ENCODE measurements at places on chromosomes 16 and 17.
A peak's percentile ranks its signal among the peaks of the same experiment; 100 is the strongest.

GRCh38 chr16:81600275-81600674, 155.7 kb downstream of the CMIP start:
- DNase-seq, result peak; percentile 71

DNA sequence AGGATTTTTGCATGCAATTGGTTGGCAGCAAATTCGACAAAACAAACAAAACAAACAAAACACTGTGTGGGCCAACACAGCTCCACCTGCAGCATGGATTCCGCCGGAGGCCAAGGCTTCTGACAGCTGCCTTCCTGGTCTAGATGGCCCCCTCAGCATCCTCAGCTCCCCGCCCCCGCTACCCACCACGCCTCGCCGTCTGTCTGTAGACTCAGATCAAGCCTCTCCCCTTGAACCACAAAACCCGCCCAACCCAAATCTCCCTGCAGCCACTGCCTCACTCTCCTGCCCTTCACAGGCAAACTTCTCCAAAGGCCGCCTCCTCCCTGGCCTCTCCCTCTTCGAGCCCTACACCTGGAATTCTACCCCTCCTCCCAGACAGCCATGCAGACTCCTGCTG, 57.9 kb downstream of the RTN4RL1 start:
- no peak for DNase-seq

- DNase-seq, result no peak
Measured at GRCh38 chr16:85138825-85139627, 26.8 kb upstream of the CIBAR2 start.

DNA sequence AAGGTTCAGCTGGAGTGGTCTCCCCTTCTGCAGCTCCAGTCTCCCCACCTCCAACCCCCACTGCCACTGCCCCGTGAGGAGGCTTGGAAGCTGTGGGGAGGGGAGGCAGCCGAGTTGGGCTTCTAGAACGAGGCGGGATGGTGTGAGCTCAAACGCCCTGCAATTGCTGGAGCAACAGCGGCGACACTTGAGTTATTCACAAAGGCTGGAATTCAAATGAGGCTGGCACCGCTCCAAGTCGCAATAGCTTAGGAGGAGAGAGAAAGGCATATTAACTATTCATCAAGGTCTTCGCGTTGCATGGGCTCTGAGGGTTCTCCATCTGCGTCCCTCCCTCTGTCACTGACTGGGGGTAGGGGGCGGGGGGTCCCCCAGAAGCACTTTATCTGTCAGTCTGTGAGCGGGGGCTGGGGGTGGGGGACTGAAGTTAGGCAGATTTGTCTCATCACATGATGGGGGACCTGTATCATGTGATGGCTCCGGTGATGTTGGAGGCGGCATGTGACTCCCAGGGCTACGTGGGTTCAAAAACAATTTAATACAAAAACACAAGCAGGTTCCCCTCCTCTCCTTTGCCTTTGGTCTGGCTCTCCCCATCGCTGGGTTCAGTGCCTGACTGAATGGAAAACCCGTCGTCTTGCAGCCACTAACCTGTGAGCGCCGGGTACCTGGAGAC, 70.5 kb downstream of the RBBP6 start:
- peak; percentile 81 for DNase-seq

GRCh38 chr17:56110463-56111135, 42.7 kb upstream of the ANKFN1 start:
- DNase-seq, result no peak

- DNase-seq, result no peak
Measured at GRCh38 chr16:80233097-80233835, 307.5 kb upstream of the DYNLRB2 start.

GRCh38 chr17:28597606-28598383, 1.0 kb downstream of the SPAG5 start:
- DNase-seq, result no peak

DNA sequence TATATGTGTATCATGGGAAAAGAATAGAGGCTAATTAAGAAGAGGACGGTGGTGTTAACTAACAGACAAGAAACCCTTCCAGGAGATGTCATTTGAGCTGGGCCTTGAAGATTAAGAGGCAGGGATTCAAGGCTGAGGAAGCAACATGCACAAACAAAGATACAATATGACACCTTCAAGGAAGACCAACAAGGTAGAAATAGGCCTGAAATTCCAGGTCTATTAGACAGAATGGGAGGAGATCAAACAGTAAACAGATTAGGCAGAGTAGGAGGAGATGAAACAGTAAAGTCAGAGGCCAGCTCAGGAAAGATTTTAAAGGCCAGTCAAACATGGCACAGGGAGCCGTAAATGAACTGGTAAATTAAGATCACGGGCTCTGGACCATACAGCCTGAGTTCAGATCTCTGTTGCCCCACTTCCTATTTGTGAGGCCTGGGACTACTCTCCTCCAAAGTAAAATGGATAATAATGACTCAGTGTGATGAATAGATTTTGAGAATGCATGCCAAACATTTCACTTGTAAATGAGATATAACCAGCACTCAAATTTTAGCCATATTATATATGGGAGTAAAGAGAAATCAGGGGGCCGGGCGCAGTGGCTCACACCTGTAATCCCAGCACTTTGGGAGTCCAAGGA, 38.9 kb downstream of the USP31 start:
- peak; percentile 29 for DNase-seq

GRCh38 chr17:1390432-1391367, 9.3 kb downstream of the YWHAE start:
- DNase-seq, result peak; percentile 41

GRCh38 chr17:39757931-39758873, 20.5 kb downstream of the GRB7 start:
- DNase-seq, result peak; percentile 12

GRCh38 chr16:30710971-30711370, 12.0 kb downstream of the SRCAP start:
- DNase-seq, result peak; percentile 75

DNA sequence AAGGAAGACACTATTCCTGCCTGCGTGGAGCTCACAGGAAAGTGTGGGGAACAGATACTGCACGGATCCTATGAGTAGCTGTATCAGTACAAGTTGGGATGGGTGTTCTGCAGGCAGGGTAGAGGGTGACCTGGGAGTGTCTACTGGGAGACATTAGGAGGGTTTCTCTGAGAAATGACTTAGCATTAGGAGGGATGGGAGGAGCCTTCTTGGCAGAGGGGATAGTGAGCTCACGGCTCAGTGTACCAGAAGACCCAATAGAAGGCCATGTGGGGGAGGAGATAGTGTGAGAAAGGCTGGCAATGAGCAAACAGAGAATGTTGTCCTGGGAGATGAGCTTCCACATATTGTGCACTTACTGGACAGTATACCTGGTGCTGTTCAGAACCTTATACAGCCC, 109.1 kb downstream of the MSI2 start:
- DNase-seq, result peak; percentile 27

DNA sequence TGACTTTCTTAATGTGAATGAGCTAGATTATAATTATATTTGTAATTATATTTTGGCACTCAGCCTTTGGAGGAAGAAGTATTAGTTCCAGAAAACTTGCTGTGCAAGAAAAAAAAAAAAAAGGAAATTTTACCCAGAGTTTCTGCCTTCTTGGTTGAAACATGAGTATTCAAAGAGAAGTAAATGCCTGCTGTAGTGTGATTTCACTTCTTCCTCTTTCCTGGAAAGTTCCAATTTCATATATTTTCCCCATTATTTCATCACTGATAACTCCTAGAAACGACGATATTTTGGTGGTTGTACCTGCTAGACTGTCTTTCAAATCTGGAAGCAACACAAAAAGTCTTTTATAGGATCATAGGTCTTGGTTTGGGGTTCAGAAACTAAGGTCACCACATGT, 20.4 kb upstream of the MPHOSPH6 start:
- no peak for DNase-seq

DNA sequence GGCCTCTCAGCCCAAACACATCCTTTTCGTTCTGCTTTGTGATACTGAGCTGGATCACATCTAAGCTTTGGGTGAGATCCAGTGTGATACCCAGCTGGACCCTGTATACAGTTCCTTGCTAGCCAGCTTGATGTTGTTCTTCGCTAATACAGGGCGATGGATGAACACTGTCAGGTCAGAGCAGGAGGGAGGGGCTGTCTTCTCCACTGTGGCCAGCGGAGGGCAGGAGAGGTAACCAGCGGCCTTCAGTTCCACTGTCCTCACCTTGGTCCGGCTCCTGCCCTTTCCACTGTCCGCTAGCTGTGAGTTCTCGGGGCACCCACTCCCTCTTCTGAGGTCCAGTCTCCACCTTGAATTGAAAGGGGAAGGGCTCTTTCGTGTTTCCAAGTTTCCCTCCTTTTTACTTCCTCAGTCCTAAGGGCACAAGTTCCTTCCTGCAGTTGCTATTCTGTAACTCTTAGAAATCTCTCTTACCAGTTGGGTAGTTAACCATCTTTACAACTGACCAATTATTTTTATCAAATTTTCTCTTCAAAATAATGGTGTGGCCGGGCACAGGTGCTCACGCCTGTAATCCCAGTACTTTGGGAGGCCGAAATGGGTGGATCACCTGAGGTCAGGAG, 3.0 kb upstream of the ZNF213 start:
- peak; percentile 70 for DNase-seq

- no peak for DNase-seq
Measured at GRCh38 chr17:15998031-15998562, 1.4 kb downstream of the ZSWIM7 start.

- no peak for DNase-seq
Measured at GRCh38 chr16:68833251-68833650, 10.1 kb upstream of the TANGO6 start.

GRCh38 chr17:31481783-31482081, 90.3 kb downstream of the RAB11FIP4 start:
- DNase-seq, result no peak

GRCh38 chr17:73938706-73939105, 264.8 kb upstream of the RPL38 start:
- DNase-seq, result no peak

DNA sequence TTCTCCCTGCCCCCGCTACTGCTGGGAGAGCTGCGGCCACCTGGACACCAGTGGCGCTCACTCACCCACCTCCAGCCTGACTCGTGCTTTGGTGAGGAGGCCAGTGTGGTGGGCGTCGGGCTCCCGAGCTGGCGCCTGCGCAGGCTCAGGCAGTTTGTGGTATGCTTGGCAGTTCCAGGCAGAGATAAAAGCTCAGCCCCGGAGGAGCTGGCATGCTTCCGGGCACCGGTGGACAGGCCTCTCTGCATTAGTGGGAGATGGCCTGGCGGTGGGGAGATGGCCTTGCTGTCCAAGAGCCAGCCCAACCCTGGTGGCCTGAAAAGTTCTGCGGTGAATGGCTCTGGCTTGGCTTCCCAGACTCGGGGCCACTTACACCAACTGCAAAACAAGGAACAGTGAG, 4.1 kb downstream of the ADGRG1 start:
- no peak for DNase-seq

DNA sequence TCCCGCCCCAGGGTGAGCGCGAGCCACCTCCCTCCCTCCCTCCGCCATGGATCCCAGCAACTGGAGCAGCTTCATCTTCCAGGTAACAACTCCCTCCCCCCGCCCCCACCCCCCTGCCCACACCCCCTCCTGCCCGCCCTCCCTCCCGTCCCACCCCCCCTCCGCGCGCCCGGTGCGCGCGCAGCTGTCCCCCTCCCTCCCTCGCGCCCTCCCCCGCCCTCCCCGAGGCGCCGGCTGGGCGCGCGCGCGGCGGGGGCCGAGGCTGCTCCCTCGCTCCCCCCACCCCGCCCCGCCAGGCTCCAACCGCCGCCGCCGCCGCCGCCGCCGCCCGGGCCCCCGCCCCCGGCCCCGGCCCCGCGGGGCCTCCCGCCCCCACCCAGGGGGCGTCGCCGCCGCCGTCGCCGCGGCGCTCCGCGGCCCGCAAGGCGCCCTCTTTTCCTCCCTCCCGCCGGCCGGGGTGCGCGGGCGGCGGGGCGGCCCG, at the start of gene MAZ:
MAZ (plus strand) TSS at position 431 of the 481 bp plus-strand sequence. CDS start 173 bp downstream, outside the sequence.
- DNase-seq, result no peak

DNA sequence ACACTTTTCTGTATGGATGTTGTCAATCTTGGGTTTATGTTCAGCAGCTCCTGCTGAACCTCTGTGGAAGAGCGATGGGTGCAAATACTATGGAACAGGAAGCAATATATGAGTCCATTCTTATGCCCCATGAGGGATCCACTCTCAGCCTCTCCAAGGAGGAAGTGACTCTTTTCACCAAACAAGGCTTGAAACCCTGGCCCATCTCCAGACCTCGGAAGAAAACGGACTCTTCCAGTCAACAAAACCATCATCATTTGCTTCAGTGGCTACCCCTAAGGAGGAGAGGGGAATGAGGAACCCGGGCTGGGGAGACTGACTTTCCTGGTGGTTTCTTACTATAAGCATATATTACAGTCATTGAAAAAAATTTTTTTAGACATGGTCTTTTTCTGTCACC, 206.2 kb downstream of the AXIN2 start:
- DNase-seq, result no peak

- DNase-seq, result no peak
Measured at GRCh38 chr16:67644038-67644437, 906 bp upstream of the CARMIL2 start.

GRCh38 chr16:86892509-86892908, 314.2 kb downstream of the FOXL1 start:
- no peak for DNase-seq

DNA sequence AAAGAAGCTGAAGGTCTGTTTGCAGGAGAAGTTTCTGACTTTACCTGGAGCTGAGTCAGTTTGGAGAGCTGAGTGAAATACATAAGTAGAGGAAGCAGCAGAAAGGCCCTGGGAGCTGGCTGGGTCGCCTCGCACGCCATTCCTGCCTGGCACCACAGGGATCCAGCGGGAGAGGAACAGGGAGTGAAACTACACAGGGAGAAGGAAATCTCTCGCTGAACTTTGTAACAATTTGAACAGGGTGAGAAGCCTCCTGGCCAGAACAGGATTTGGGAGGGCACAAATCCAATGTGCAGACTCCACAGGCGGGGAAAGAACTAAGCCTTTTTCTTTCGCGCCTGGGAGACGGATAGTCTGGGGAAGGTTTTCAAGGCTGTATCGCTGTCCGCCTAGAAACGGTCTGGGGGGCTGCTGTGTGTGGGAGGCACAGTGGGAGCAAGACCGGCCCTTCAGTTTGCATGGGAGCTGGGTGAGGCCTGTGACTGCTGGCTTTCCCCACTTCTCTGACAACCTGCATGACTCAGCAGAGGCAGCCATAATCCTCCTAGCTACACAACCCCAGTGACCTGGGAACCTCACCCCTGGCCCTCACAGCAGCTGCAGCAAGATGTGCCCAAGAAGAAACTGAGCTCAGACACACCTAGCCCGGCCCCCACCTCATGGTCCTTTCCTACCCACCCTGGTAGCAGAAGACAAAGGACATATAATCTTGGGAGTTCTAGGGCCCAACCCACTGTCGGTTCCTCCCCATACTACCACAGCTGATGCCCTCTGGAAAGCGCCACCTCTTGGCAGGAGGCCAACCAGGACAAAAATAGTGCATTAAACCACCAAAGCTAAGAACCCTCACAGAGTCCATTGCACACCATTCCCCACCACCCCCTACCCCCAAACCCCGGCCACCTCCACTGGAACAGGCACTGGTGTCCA, 778.6 kb downstream of the KCNJ2 start:
- no peak for DNase-seq
